ENCODE measurements at places on chromosomes 3 and 15.

DNA sequence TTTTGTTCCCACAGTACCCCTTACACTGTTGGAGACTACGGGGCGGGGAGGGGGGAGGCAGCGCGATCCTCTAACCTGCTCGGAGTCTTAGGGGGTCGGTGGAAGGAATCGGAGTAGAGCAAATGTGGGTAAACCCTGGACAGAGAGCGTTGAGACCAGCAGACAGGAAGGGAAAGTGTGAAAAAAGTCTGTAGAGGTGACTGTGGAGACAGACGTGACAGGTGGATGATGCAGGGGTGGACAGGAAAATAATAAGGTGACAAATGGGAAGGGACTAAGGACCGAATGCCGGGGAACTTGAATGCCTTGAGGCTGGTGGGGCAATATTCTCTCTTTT, 424 bp downstream of the EAF2 start:
- DNase-seq, result no peak

GRCh38 chr3:65650247-65650646, 388.5 kb downstream of the MAGI1 start:
- no peak for DNase-seq

DNA sequence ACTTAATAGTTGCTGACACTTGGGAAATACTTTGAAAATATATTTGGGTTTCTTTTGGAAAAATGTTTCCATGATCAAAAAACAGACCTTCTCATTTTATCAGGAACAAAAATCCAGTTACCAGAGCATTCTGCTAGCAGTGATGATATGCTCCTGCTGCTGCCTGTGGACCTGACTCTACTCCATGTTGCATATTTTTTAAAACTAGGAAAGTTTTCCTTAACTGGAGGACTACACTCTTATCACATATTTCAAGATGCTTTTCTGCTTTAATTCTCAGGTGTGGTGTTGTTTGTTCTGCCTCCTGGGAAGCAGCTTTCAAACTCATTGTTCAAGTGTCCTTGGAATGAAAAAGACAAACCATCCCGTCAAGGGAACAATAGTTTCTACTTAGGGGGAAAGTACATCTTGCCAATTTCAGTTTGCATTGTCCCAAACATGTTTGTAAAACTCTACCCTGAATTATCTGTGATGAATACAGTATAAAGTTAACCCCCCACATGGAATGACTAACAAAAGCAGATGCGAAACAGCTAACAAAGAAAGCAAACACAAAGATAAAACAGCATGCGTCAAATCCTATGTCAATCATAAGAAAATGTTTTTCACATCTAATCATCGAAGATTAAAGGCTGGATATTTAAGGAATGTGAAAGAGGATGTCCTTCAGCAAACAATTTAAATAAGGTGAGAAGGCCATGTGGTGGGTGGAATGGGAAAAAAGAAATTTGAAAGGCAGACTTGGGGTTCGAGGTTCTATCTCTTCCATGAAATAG, 40.1 kb upstream of the PSMD6 start:
- DNase-seq, result no peak

DNA sequence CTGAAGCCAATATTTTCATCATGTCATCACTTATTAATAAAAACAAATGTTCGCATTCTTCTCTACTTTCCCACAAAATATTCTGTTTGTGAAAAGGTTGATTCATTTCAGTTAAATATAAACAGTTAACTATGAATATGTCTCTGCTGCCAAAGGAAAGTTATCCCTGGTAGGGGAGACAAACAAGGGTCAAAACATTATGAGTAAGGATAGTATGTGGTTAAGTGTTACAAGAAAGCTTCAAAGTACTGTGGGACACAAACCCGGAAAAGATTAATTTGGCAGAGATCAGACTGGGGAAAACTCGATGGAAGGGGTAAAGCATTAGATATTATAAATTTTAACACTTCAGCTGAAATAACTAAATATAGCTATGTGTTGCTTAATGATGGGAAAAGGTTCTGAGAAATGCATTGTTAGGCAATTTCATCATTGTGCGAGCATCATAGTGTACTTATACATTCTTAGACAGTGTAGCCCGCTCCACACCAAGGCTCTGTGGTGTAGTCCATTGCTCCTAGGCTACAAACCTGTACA, 436.5 kb upstream of the TBL1XR1 start:
- no peak for DNase-seq

- no peak for DNase-seq
Observed at GRCh38 chr15:65409036-65409631, 13.6 kb downstream of the IGDCC4 start.

DNA sequence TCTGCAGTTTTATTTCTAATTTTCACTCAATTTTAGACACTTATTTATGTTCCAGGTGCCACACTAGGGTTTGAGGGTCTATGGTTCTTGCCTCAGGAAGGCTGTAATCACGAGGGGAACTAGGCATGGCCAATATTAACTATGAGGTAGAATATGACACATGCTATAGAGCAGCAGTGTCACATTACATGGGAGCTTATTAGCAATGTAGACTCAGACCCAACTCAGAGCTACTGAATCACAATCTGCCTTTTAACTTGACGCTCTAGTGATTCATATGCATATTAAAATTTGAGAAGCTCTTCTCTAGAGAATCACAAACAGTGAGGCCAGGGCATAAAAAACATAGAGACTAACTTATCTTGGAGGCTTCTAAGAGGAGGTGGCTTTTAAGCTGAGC, 32.8 kb upstream of the MRPL3 start:
- DNase-seq, result no peak

GRCh38 chr3:9955611-9956352, 3.6 kb upstream of the PRRT3 start:
- DNase-seq, result no peak

GRCh38 chr15:57460208-57460816, 84.0 kb downstream of the CGNL1 start:
- DNase-seq, result no peak

- DNase-seq, result no peak
Observed at GRCh38 chr3:83953417-83954089, 1005.2 kb upstream of the CADM2 start.

- DNase-seq, result no peak
Observed at GRCh38 chr3:57627976-57628375, 30.8 kb upstream of the ARF4 start.

DNA sequence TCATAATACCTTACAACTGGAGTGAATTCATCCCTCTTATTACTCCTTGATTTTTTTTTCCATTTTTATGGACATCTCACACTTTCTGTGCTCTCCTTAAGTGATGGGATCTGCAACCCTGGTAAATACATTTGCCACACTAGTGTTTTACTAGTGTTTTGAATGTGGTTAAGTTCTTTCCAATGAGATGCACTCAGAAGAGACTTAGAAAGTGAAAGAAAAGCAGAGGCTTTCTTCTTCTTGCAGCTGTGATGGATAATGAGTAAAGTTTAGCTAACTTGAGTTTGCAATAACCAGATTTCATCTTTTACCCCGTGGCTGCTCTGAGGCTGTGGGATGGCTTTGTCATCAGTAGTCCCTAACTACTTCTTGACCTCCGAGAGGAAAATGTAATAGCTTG, 1248.4 kb downstream of the NSUN3 start:
- DNase-seq, result no peak

- DNase-seq, result no peak
Observed at GRCh38 chr3:101900316-101900715, 51.0 kb downstream of the NFKBIZ start.

GRCh38 chr3:47409688-47410416, 29.0 kb downstream of the PTPN23 start:
- DNase-seq, result no peak

- DNase-seq, result no peak
Observed at GRCh38 chr3:130558366-130558765, 41.4 kb downstream of the COL6A6 start.

- no peak for DNase-seq
Observed at GRCh38 chr3:127165036-127165435, 27.9 kb upstream of the PRR23E start.
